Hematopoietic multipotent progenitor cell treated with erythropoietin and hydrocortisone succinate and interleukin-3 and kit ligand, for 15 days (in vitro differentiated cells): ENCODE measurements at places on chromosomes 3 and 15.

DNA sequence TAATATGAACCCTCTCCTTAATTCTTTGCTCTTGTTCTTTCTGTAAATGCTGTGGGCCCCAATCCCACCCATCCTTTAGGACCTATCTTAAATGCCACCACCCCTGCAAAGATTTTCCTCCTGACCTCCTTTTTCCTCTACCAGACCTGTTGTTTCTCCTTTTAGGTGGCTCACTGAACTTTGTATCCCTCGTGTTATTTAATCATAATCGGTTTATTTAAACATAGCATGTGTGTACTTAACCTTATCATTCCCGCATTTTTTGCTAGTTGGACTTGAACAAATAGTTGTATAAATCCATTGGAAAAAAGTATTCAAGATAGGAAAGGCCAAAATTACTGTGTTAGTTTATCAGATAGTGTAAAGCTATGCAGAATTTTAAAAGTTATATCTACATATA is 988 bp upstream of the NFKBIZ start:
- no peak for DNase-seq

GRCh38 chr15:69161079-69161877 is 843 bp downstream of the GLCE start:
- DNase-seq: no peak

GRCh38 chr15:64430000-64430735 is 30.2 kb upstream of the ZNF609 start:
- DNase-seq: no peak

DNA sequence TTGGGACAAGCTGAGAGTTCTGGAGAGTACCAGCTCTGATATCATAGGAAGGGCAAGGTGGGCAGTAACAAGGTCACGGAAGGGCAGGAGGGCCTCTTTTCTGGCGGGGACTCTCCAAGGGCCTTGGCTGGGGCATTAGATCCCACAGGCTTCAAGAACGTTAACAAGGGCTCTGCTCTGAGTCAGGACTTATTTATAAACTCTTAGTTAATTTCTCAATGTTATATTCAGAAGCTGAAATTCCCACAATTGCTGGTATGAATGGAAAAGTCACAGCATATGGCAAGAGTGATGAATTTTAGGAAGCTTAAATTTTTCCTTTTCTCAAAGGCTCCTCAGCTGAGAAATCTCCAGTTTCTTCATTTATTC is 320.2 kb upstream of the TBC1D5 start:
- no peak for DNase-seq

DNA sequence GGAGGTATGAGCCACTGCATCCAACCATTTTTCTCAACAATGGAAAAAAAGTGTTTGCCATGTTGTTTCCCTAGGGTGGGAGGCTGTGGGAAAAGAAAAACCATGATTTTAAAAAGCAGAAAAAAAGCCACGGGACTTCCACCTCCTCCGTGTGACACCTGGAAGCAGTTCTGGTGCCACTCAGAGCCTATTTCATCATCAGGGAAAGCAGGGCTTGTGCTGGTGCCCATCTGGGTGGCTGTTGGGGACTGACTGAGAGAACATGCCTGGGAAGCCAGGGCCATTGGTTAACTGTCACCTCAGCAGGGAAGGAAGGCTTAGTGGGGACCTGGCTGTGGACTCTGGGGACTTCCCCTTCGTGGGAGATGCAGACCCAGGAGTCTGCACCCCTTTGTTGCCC is 7.3 kb downstream of the RNU5B-1 start:
- DNase-seq: no peak

- peak; percentile 37 for DNase-seq
Measured at GRCh38 chr15:65869954-65870871, 922 bp downstream of the RAB11A start.
